ENCODE measurements at places on chromosomes 5 and 9.

- no peak for DNase-seq
These were observed 297.1 kb downstream of the KCTD16 start for GRCh38 chr5:144467792-144468191.

DNA sequence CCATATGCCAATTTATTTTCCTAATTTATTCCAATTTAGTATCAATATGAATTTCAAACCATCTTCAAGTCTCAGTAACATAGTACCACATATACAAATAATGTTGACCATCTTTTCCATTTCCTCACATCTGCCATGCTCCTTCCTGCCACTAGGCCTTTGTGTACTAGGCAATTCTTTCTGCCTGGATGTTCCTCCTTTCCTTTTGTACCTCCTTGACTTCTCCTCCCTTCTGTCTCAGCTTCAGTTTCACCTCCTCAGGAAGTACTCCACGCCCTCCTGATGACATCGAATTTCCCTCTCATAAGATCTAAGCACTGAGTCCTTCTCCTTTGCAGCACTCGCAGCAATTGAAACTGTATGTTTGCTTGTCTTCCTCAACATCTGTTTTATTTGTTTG is 53.9 kb downstream of the MEF2C start:
- DNase-seq: no peak

DNA sequence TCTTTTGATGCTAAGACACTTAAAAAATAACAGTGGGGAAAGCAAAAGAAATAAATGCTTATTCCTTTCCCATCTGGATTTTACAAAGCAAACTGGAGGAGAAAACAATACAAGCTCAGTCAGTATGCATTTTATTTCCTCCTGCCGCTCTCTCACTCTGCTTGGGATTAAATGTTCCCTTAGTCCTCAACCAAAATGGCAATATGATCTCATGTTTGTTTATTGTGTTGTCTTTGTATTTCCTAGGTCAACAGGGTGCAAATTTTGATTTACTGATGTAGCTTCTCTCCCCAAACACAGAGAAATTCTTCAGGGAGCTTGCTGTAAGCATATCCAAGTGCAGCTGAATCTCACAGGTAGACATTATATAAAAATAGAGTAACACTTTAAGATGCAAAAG is 92.1 kb upstream of the ERBIN start:
- no peak for DNase-seq

GRCh38 chr9:121499427-121500164 is at the start of gene GGTA1:
GGTA1 (minus strand) TSS chr9:121499844; CDS start chr9:121467922, 31,922 bp downstream.
- DNase-seq: no peak

GRCh38 chr5:100904259-100904861 is 1.3 kb upstream of the ST8SIA4 start:
- DNase-seq: no peak

DNA sequence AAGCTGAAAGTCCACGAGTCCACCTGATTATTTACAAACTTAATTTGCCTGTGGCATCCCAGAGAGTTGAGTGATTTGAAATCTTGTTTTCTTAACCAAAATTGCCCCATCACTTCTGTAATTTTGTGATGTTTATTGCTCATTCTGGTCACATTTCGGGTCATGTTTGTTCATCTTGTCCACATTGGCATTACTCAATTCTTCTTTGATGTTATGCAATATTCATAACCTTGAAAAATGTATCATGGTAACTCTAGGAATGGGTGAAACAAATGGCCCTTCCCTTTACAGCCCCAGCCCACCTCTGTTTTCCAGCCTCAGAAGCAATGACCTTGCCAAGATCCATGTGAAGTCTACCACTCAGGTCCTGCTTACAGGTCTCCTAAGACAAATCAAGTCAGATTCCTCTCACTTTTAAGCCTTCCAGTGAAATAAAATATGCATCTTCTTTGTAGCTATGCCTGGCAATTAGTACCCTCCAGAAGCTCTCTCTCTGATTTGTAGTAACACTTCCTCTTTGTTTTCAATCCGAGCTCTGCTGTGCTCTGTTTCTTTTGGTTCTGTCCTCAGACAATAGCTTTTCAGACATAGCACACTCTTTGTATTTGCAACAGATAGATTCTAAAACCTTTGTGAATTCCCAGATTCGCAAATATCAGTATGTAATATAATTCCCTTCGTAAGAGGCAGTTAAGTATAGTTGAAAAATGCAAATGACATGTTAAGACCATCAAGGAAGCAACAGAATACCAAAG is 330.3 kb upstream of the IRX1 start:
- no peak for DNase-seq

- no peak for DNase-seq
These were observed 5.8 kb downstream of the GLRX start for GRCh38 chr5:95816776-95817175.

DNA sequence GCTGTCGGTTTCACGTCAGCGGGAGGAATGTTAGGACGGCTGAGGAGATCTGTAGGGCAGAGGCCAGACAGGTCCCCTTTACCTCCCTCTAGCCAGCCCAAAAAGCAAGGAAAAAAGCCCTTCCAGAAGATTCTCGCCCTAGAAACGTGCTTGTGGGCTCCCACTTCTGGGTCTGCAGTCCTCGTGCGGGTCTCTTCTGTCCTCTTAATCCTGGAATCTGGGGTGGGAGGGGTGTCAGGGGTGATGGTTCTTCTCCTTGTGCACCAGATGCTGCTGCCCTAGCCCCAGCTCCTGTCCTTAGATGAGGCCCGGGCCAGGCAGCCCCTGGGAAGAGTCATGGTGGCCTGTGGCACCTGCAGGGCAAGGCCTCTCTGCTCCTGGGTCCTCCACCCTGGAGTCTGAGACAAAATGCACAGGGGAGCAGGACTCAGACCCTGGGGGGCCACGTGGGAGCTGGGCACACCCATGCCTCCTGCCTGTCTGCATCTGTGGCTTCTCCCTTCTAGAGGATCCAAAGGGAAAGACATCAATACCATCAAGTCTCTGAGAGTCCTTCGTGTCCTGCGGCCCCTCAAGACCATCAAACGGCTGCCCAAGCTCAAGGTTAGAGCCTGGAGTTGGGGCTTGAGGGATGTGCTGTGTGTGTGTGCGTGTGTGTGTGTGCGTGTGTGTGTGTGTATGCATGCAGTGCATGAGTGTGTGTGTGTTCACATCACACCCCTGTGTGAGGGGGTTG is 174.2 kb downstream of the CACNA1B start:
- no peak for DNase-seq

DNA sequence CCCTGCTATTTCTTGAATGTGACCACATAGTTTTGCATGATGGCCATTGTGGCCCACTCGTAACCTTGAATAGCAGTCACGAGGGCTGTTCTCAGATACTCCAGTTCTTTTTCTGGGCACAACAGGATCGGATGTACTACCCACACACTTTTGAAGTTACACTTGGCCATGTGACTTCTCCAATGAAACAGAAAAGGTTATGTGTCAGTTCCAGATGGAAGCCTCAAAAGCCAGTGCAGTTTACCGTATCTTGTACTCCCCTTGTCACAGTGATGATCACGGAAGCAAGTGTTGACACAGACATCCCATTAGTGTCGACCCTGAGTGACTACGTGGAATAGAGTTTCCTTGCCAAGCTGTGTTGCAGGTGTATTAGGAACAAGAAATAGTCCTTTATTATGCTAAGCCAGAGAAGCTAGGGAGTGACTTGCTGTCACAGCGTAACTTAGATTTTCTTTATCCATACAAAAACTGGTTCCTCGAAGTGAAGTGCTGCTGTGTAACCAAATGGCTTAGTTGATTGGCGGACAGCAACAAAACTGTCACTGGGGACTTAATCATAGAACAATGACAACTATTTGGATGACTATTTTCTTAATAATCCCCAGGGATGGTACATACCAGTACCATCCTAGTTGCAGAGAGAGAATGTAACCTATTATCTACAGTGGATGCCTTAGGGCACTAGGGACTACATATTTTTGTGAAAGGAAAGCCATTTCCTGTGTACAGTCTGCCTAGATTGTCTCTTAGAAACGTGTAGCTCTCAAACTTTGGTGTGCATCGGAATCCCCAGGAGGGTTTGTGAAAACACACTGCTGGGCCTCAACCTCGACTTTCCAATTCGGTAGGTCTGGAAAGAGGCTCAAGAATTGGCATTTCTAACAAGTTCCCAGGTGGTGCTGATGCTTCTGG is 90.1 kb upstream of the DMRT1 start:
- no peak for DNase-seq

DNA sequence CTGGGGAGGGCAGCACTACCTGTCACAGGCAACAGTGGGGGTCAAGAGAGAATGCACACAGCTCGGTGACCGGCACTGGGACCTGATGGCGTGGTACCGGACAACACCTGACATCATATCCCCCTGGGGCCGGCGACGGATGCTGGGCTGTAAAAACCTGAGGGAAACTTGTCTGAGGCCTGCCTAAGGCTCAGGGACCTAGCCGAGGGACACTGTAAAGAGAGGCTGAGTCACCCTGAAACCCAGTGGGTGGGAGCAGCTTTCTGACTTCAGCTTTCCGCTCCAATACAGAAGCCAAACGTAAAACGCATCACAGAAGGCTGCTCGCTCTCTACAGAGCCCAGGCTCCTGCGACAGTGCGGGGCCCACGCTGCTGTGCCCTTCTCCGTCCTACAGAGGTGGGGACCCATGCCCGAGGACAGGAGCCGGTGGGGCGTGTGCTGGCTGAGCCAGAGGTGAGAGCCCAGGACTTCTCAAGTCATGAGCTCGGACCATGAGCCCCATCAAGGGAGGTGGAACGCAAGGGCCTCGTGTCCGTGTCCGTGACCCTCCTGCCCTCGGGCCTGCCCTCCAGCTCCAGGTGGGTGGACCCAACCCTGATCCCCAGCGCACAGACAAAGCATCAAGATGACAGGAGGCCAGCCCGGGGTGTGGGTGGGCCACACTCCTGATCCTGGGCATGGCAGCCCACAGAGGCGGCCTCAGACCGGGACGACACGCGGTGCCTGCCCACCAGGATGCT is 5.3 kb downstream of the RALGDS start:
- DNase-seq: no peak

DNA sequence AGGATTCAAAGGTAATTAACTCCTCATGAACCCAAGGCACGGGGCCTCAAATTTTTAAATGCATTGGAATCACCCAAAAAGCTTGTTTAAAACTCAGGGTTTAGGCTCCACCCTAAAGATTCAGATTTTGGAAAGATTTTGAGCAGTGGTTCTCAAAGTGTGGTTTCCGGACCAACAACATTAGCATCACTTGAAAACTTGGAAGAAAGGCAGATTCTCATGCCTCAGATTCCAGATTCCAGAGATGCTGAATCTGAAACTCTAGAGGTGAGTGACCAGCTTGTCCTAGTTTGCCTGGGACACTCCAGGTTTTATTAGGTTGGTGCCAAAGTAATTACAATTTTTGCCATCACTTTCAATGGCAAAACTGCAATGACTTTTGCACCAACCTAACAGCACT is 24.7 kb upstream of the TNIP1 start:
- no peak for DNase-seq

GRCh38 chr5:74421377-74421776 is 219.2 kb downstream of the ENC1 start:
- DNase-seq: no peak

- no peak for DNase-seq
These were observed 39.8 kb upstream of the PCSK5 start for GRCh38 chr9:75850459-75851200.

DNA sequence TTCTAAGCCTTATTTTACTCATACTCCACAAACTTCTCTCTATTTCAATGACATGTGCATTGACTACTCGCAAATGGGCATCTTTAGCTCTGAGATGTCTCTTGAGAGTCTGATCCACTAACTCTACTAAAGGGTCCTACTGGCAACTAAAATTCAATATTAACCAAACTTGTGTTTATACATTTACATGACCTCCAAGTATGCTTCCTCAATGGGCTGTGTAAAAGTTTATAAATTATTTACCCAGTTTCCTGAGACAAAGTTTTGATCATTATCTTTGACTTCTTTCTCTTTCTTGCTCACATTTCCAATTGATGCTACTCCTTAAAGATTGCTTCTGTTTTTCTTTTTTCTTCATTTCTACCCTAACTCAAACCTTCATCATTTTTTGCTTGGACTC is 510.1 kb upstream of the DAB2 start:
- no peak for DNase-seq
